Activated naive CD8-positive, alpha-beta T cell treated with anti-CD3 and anti-CD28 coated beads for 36 hours (primary cell): ENCODE measurements at places on chromosomes 12 and 14.

DNA sequence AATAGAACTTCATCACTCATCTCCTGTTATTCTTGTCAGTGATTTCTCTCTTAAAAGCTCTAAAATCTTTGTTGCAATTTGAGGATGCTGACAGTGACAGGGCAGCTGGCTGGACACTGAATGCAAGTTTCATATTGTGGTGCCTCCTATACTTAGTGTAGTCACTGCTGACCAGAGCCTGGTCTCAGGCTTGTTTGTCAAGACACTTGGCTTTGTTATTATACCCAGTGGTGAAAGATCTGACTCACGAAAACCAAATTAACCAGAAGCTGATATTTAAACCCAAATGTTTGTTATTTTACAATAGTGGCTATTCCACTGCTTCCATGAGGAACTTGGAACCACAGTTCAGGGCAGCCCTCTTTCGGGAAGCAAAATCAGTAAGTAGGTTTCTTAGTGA, 42.8 kb downstream of the RPGRIP1 start:
- DNase-seq: no peak

DNA sequence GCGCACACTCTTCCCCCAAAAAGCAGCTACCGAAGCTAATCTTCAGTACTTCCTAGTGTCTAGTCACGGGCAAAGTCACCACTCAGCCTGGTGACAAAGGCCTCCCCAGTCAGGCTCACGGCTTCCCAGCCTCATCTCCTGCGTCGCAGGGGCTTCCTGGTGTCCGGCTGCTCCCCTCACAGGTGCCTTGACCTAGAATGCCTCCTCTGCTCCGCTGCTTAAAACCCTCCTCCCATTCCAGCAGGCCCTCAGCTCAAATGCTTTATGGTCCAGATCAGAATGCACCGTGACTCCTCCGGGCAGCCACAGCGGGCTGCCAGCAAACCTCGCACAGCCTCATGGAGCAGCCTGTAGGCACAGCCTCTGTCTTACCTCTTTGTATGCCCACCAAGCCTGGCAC, 53.1 kb downstream of the PRIMA1 start:
- no peak for DNase-seq

DNA sequence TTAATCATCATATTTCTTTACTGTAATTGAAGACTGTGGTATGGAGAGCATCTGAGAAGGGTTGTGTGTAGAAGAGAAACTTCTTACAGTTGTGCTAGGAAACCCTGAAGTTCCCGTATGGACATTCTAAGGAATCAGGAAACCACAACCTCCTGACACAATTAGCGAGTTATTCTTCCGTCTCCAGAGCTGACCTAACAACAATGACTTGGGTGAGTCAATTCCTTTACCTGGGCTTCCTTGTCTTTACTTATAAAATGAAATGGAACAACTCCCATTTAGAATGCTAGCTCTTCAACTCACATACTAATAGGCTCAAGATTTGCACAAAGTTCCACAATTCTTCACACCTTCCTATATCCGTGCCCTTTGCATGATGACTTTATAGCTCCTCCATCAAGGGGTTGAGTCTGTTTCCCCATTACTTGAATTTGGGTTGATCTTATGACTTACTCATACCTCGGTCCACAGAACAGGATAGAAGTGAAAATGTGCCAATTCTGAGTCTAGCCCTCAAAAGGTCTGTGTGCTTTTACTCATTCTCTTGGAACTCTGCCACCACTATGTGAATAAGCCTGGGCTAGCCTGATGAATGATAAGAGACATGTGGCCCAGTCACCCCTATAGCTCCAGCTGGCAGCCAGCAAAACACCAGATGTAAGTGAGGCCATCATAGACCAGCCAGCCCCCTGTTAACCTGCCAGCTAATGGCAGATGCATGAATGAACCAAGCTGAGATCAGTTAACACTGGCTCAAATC, 459.4 kb downstream of the ETNK1 start:
- DNase-seq: no peak

- no peak for DNase-seq
These were observed 398.1 kb downstream of the NOVA1 start for GRCh38 chr14:26199590-26200370.

DNA sequence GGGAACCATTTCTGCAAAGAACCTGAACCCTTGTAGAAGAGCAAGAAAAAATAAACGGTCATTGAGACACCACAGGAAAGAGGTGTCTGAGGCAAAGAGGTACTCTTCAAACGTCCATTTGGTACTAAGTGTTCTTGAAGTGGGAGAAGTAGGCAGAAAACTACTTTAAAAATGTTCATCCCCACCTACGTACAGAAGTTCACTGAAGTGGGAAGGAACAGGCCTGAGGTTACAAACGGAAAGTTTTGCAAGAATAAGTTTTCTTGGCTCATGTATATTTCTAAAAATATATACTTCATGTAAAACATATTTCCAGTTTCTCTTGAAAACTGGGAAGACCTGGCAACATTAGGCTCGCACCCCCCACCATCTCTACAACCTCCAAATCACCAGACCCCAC, 61.2 kb downstream of the STXBP6 start:
- DNase-seq: no peak

- DNase-seq: no peak
These were observed 353.0 kb downstream of the RAD51B start for GRCh38 chr14:68172627-68173026.

GRCh38 chr12:7834701-7835100, 38.0 kb downstream of the SLC2A14 start:
- no peak for DNase-seq

GRCh38 chr12:84637926-84638325, 274.7 kb downstream of the SLC6A15 start:
- no peak for DNase-seq

- no peak for DNase-seq
These were observed 106.1 kb downstream of the PAX9 start for GRCh38 chr14:36767603-36768281.

DNA sequence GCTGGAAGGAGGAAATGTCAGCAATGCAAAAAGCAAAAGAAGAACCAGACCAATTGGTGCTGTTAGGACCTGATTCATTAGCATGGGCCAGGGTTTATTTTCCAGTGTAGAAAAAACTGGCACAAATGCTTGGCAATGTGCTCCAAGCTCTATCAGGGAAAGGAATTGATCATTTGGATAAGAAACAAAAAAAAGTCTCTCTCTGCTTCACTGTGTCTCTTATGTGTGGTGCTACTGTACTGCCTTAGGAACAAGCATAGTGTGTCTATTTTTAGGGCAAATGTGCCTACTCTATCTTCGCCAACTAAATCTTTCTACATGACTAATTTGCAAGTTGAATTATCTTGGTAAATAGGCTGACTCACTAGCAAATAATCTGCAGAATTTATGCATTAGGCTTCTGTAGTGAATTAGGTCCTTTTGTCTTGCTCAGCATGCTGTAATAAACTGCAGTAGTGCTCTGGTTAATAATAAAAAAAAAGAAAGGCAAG, 236.7 kb downstream of the MDGA2 start:
- no peak for DNase-seq

GRCh38 chr14:96754162-96754844, 42.9 kb upstream of the VRK1 start:
- DNase-seq: no peak

- no peak for DNase-seq
These were observed 12.4 kb downstream of the ZBTB1 start for GRCh38 chr14:64516969-64517368.

DNA sequence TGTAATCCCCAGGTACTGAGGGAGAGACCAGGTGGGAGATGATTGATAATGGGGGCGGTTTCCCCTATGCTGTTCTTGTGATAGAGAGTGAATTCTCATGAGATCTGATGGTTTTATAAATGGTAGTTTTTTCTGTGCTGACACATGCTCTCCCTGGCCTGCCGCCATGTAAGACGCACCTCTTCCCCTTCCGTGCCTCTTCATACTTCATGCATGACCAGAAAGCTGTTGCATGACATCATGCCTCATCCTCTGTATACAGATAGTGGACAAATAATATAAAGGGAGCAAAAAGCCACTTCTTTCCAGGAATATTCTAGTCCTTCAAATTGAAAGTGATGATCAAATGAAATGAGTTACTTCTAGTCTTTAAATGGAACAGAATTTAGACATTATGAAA, 47.3 kb upstream of the LRIG3 start:
- DNase-seq: no peak
